ENCODE measurements at places on chromosomes 3 and 15. TPM values are rescaled to one million over a fixed set of nuclear protein-coding genes. Genes with fewer than 3 reads are reported as not detected.

CRABP1 gene
- polyA plus RNA-seq, result not detected

- DNase-seq, result no peak
These were observed 14.9 kb downstream of the UBE2E2 start for GRCh38 chr3:23217872-23218554.

GRCh38 chr3:14278799-14279625, 100.4 kb downstream of the LSM3 start:
- DNase-seq, result no peak

GRCh38 chr3:48588230-48588629, 6.9 kb downstream of the COL7A1 start:
- DNase-seq, result no peak

DNA sequence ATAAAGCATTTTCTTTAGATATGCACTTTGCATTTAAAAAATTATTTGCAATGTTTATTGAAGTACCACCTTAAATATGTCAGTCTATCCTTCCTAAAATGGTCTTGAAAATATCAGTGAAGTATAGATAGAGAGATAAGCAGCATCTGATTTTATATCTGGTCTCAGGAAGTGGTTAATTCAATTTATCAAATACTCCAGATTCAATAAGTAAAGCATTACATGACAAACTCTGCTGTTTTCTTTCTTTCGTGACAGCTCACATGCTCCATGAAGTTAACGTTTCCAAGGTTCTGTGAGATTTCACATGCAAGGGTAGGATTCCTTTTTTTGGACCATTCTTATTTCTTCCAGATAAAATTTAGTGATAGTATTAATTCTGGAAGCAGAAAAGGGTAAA, 775.4 kb upstream of the ROBO1 start:
- no peak for DNase-seq

DNA sequence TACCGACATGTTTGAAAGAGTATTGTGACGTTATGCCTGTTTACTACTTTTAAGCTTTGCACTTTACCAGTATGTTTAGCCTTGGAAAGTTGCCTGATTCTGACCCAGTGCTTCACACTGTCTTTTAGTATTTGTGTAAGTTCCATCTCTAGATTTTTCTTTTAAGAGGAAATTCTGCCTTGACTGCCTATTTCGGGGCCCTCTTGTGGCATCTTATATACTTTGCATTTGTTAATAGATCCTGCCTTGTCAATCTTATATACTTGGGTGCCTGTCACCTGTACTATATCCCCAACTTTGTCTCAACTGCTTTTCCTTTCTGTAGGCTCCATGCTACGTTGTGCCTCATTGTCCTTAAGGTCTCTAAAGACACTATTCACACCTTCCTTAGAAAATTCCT, 244.6 kb downstream of the STXBP5L start:
- no peak for DNase-seq

DNA sequence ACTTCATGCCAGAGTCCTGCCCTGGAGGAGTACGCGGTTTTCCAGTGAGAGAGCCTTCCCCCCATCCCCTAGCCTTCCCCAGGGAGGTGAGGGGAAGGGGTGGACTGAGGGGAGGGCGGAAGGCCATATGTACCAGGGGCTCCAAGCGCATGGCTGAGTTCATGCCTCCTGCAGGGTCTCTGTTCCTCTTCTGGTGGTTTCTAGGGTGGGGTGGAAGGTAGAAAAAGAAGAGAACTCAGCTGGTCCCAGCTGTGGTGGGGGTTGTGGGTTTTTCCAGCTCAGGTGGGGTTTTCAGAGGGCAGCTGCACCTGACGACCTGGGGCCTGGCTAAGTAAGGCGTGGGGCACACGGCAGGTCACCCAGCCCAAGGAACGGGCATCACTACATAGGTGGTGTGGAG, 10.7 kb upstream of the IQSEC1 start:
- no peak for DNase-seq

- no peak for DNase-seq
These were observed 3.4 kb downstream of the FAH start for GRCh38 chr15:80156176-80156720.

DNA sequence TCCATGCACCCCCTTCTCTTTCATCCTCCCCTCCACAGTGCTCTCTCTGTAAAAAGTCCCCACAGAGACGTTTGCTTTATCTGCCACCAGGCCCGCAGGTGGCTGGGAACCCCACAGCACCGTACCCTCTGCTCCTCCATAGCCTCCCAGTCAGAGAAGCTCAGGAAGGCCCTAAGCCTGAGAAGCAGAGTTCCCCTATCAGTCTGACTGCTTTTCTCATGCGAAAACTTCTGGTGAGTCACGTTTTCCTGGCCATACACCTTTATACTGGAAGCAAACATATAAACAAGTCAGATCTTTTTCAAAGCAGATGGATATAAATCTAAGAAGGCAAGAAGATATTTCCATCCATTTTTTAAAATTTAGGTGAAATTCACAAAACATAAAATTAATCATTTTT, 51.5 kb upstream of the MEF2A start:
- DNase-seq, result no peak

GRCh38 chr3:159765030-159765859, 223.4 kb upstream of the IL12A start:
- peak; percentile 87 for DNase-seq

- DNase-seq, result no peak
These were observed 39.5 kb downstream of the CADPS start for GRCh38 chr3:62835554-62836236.

FGD5 gene
- not detected for polyA plus RNA-seq

All from AG04450 (cell line).